ENCODE measurements at places on chromosomes 12 and 14. TPM values are rescaled to one million over a fixed set of nuclear protein-coding genes. Genes with fewer than 3 reads are reported as not detected.
A peak's percentile ranks its signal among the peaks of the same experiment; 100 is the strongest.

The ART4 gene
- total RNA-seq = 19.6 TPM

The ESRRB gene
- total RNA-seq = 0.26 TPM

- no peak overlapping the region for H3K27ac ChIP-seq
- no peak for DNase-seq
- no peaks in the 10 kb centered on the region for H3K4me1 ChIP-seq
- no peaks in the 10 kb centered on the region for H3K27me3 ChIP-seq
These were observed 21.1 kb downstream of the ZFHX2 start for GRCh38 chr14:23530375-23531055.

GRCh38 chr14:75198291-75198933, 22.0 kb upstream of the TMED10 start:
- H3K27me3 ChIP-seq = no peaks in the 10 kb centered on the region
- H3K4me1 ChIP-seq = no peaks in the 10 kb centered on the region
- DNase-seq = no peak
- no peak overlapping the region for H3K4me3 ChIP-seq
- H3K36me3 ChIP-seq = no peaks in the 10 kb centered on the region

DNA sequence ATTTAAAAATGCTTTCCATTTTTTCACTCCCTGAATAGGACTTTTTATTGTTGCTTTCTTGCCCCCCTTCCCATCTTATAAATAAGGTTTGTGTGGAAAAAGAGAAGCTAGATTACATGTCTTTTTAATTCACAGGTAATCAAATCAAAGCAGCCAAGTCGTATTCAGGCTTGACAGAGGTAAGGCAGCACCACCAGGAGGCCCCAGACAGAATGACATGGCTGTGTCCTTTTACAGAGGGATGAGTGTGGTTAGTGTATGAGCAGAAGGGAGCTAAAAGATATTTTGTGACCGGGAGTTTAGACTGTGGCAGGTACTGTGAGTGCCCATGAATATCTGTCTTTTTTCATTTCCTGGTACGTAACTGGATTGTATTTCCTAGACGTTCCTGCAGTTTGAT, 596.1 kb downstream of the ETNK1 start:
- H3K27me3 ChIP-seq = no peaks in the 10 kb centered on the region
- H3K4me3 ChIP-seq = no peak overlapping the region
- no peak overlapping the region for H3K27ac ChIP-seq
- H3K4me1 ChIP-seq = no peaks in the 10 kb centered on the region

- H3K4me1 ChIP-seq = no peaks in the 10 kb centered on the region
- no peak overlapping the region for H3K4me3 ChIP-seq
- H3K27ac ChIP-seq = no peak overlapping the region
- no peak for DNase-seq
These were observed 9.0 kb upstream of the EAPP start for GRCh38 chr14:34548472-34548981.

- no peaks in the 10 kb centered on the region for H3K36me3 ChIP-seq
- H3K4me3 ChIP-seq = no peak overlapping the region
- H3K4me1 ChIP-seq = no peaks in the 10 kb centered on the region
- no peak for DNase-seq
These were observed 329.2 kb upstream of the KITLG start for GRCh38 chr12:88909510-88909909.

- no peaks in the 10 kb centered on the region for H3K36me3 ChIP-seq
- no peak for DNase-seq
- H3K4me1 ChIP-seq = peaks cover 13% of the 10 kb centered on the region
These were observed 7.7 kb downstream of the SETD3 start for GRCh38 chr14:99472937-99473336.

DNA sequence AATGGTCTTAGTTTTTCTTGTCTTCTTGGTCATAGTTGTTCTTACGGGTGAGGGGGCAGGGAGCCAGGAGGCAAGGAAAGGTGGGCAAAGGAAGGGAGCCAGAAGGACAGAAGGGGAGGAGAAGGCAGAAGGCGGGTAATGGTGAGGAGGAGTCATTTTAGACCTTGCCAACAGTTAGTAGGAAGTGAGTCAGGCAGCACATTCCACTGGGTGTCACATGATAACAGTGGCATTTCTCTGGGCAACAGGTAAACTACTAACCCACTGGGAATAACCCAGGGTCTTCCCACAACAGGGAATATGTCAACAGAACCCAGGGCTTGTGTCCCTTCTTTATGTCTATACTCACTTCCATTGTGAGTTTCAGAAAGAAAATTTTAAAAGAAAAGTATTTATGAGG, 127.6 kb downstream of the SLC8A3 start:
- H3K4me1 ChIP-seq = peaks cover 9% of the 10 kb centered on the region
- H3K27me3 ChIP-seq = no peaks in the 10 kb centered on the region
- no peak overlapping the region for H3K27ac ChIP-seq
- H3K4me3 ChIP-seq = no peak overlapping the region

DNA sequence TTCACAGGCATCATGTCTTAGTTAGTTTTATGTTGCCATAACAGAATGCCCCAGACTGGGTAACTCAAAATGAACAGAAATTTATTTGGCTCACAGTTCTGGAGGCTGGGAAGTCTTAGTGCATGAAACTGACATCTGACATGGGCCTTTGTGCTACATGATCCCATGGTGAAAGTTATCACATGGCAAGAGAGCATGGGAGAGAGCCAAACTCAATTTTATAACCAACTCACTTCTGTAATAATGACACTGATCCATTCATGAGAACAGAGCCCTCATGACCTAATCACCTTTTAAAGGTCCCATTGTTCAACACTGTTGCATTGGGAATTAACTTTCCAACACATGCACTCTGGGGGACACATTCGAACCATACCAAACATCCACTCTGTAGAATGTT, 1015.1 kb downstream of the DIO2 start:
- H3K36me3 ChIP-seq = no peaks in the 10 kb centered on the region
- H3K27me3 ChIP-seq = no peaks in the 10 kb centered on the region
- H3K4me1 ChIP-seq = no peaks in the 10 kb centered on the region
- no peak for DNase-seq
- H3K4me3 ChIP-seq = no peak overlapping the region

DNA sequence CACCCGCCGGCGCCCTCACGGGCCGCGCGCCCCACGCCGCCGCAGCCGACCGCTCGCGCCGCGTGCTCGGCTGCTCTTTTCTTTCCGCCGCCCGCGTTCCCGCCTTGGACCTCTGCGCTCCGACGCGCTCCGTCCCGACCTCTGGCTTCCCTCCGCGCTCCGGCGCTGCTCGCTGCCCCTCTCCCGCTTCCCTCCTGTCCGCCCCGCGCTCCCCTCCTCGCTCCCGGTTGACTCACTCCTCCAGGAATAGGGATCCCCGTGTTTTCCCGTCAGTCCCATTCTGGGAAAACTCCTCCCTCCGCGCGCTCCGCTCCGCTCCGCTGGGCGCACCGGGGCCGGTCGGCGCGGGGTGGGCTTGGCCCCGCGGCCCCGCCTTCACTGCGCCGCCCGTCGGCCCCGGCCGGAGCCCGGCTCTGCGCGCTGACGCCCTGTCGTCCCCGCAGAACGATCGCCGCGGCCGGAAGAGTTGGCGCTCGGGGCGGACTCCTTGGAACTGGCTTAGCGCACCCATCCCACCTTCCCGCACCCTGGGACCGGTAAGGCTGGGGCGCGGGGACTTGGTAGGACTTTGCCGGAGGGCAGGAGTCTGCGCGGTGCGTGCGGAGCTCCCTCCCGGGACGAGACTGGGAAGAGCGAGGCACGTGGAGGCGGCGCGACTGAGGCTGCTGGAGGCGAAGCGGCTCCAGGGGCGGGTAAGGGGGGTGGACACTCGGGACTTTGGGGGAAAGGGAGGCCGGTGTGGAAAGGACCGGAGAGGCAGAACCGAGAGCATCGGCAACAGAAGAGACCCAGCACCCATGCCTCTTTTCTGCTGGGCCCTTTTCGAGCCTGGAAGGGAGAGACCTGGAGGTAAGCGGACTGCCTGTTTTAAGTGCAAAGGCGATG, 550 bp downstream of the TEAD4 start:
- H3K4me3 ChIP-seq = peak overlapping the region; percentile 36
- H3K4me1 ChIP-seq = no peaks in the 10 kb centered on the region
- H3K36me3 ChIP-seq = no peaks in the 10 kb centered on the region
- peak; percentile 57 for DNase-seq

DNA sequence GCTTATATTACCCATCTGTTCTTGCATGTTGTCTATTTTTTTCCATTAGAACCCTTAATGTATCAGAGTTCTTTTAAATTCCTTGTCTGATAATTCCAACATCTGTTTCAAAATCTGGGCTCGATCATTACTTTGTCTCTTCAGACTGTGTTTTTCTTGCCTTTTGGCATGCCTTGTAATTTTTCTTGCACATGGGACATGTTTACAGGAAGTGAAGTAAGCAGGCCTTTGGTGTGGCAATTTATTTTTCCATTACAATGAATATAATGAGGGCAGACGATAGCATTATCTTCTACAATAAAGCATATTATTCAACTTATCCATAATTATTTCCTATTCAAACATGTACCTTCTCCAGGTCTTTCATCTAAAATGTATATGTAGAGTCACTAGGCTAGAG, 48.3 kb downstream of the STXBP6 start:
- H3K4me3 ChIP-seq = no peak overlapping the region
- DNase-seq = no peak
- no peak overlapping the region for H3K27ac ChIP-seq

DNA sequence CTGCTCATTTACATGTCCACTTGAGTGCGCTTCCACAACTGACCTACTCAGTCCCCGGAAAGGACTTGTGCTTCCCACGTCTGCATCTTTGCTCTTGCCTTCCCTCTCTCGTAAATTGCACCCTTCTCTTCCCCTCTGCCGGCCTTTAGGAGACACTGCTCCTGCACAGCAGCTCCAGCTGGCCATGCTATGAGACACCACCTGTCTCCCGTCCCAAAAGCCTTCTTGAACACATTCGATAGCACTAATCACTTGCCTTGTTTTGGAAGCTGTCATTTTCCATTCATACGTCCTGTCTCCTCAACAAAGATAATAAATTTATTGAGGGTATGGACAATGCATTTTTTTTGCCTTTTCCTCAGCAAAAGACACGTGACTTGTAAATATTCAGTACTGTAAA, 15.7 kb upstream of the KCNA1 start:
- H3K27ac ChIP-seq = no peak overlapping the region
- no peaks in the 10 kb centered on the region for H3K36me3 ChIP-seq
- H3K4me3 ChIP-seq = no peak overlapping the region

Measured in right lobe of liver (tissue), 6 donors.